ENCODE measurements at places on chromosomes 5 and 9.
A peak's percentile ranks its signal among the peaks of the same experiment; 100 is the strongest.

GRCh38 chr9:13358128-13358527, 78.6 kb upstream of the MPDZ start:
- DNase-seq: no peak
- H3K4me1 ChIP-seq: peaks cover 5% of the 10 kb centered on the region
- H3K27ac ChIP-seq: no peak overlapping the region
- H3K27me3 ChIP-seq: no peaks in the 10 kb centered on the region

GRCh38 chr9:98412101-98412842, 156.8 kb upstream of the TBC1D2 start:
- H3K36me3 ChIP-seq: no peaks in the 10 kb centered on the region
- H3K27ac ChIP-seq: no peak overlapping the region
- no peak for DNase-seq

GRCh38 chr5:17398431-17398830, 99.6 kb upstream of the TAF11L2 start:
- H3K27me3 ChIP-seq: peaks cover 4% of the 10 kb centered on the region
- no peak for DNase-seq
- H3K4me3 ChIP-seq: no peak overlapping the region
- H3K4me1 ChIP-seq: peaks cover 16% of the 10 kb centered on the region
- H3K36me3 ChIP-seq: no peaks in the 10 kb centered on the region

- H3K4me3 ChIP-seq: no peak overlapping the region
- DNase-seq: peak; percentile 90
- H3K4me1 ChIP-seq: no peaks in the 10 kb centered on the region
- H3K36me3 ChIP-seq: no peaks in the 10 kb centered on the region
- no peak overlapping the region for H3K27ac ChIP-seq
Measured at GRCh38 chr5:60287174-60287771, 393.7 kb upstream of the PDE4D start.

- no peak overlapping the region for H3K27ac ChIP-seq
- no peaks in the 10 kb centered on the region for H3K27me3 ChIP-seq
- no peaks in the 10 kb centered on the region for H3K4me1 ChIP-seq
- DNase-seq: no peak
Measured at GRCh38 chr5:168064933-168065622, 226.4 kb upstream of the WWC1 start.

GRCh38 chr9:35026671-35027070, 37.1 kb downstream of the DNAJB5 start:
- H3K4me3 ChIP-seq: peak overlapping the region; percentile 70
- H3K4me1 ChIP-seq: peaks cover 9% of the 10 kb centered on the region
- H3K27me3 ChIP-seq: no peaks in the 10 kb centered on the region
- peaks cover 34% of the 10 kb centered on the region for H3K36me3 ChIP-seq

- H3K4me3 ChIP-seq: no peak overlapping the region
- no peak overlapping the region for H3K27ac ChIP-seq
- no peak for DNase-seq
- H3K36me3 ChIP-seq: no peaks in the 10 kb centered on the region
- H3K27me3 ChIP-seq: no peaks in the 10 kb centered on the region
- H3K4me1 ChIP-seq: no peaks in the 10 kb centered on the region
Measured at GRCh38 chr9:118008246-118008645, 304.0 kb downstream of the TLR4 start.

GRCh38 chr5:116281309-116281708, 196.5 kb downstream of the COMMD10 start:
- no peak overlapping the region for H3K27ac ChIP-seq
- H3K27me3 ChIP-seq: no peaks in the 10 kb centered on the region
- H3K4me1 ChIP-seq: no peaks in the 10 kb centered on the region
- H3K4me3 ChIP-seq: no peak overlapping the region

DNA sequence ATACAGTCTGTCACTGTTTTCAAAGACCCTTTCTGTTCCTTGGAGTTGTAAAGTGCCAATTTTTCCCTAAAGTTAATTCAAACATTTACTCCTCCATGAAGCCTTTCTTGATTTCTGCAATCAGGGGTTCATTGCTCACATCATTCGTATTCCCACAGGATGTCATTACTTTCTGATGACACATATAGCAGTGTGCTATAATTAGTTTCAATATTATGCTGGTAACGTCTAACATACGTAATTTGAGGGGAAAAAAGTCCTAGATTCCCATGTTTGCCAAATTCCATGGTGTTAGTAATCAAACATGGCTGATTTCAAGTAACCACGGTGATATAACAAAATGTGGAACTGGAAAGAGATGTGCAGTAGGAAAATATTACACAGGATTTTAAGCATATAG, 468.2 kb upstream of the MEF2C start:
- no peak overlapping the region for H3K4me3 ChIP-seq
- DNase-seq: no peak
- H3K27me3 ChIP-seq: no peaks in the 10 kb centered on the region
- H3K36me3 ChIP-seq: no peaks in the 10 kb centered on the region
- H3K27ac ChIP-seq: no peak overlapping the region
- H3K4me1 ChIP-seq: no peaks in the 10 kb centered on the region

All from endodermal cell (in vitro differentiated cells).